Thoracic aorta (tissue), 2 donors: ENCODE measurements at places on chromosomes 5 and 9.

DNA sequence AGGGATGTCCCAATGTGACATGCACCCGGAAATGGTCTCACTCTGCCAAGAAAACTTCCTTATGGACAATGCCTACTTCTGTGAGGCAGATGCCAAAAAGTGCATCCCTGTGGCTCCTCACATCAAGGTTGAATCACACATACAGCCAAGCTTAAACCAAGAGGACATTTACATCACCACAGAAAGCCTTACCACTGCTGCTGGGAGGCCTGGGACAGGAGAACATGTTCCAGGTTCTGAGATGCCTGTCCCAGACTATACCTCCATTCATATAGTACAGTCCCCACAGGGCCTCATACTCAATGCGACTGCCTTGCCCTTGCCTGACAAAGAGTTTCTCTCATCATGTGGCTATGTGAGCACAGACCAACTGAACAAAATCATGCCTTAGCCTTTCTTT lies 37.6 kb upstream of the CCDC152 start:
- no peak for DNase-seq
- H3K4me3 ChIP-seq = no peak overlapping the region
- H3K27me3 ChIP-seq = no peaks in the 10 kb centered on the region
- no peaks in the 10 kb centered on the region for H3K4me1 ChIP-seq
- H3K36me3 ChIP-seq = no peaks in the 10 kb centered on the region

DNA sequence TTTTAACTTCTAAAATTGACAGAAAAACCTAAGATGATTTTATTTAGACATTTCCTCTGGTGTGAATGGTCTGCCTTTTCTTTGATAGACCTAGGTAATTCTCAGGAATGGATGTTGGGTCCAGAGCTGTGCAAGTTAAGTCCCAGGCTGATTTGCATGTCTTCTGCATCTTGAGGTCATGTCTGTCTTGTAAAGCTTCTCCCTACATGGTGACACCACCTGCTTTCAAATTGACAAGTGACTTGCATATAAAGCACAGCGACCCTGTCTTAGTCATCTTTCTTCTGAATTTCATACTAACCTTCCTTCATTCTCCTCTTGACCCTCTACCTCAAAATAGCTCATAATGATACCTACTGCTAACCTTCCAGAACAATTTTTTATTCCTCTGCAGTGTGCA lies 29.2 kb downstream of the OSTF1 start:
- no peaks in the 10 kb centered on the region for H3K4me1 ChIP-seq
- no peak overlapping the region for H3K27ac ChIP-seq
- peaks cover 10% of the 10 kb centered on the region for H3K36me3 ChIP-seq
- H3K27me3 ChIP-seq = no peaks in the 10 kb centered on the region

DNA sequence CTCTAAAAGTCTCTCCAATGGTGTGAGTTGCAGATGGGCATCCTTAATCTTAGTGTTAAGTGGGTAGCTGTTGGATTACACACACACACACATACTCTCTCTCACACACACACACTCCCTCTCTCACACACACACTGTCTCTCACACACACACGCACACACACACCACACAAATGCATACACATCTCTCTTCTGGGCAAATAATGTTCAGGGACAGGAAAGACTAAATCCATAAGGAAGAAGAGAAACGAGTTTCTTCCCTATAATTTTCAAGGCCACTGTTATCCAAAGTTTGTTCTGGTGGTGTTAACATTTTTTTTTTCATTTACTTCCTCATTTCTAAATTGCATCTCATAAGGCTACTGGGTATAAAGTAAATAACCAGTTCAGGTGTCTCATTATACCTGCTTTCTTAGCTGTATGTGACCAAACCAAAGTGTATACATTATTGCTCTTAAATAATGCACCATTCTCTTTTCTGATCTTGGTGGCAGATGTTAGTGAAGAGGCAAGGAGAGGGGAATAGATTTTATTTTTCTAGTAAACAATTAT lies 22.5 kb upstream of the CCNH start:
- H3K4me1 ChIP-seq = no peaks in the 10 kb centered on the region
- DNase-seq = no peak
- H3K27ac ChIP-seq = no peak overlapping the region
- H3K27me3 ChIP-seq = no peaks in the 10 kb centered on the region
- no peaks in the 10 kb centered on the region for H3K36me3 ChIP-seq

- no peaks in the 10 kb centered on the region for H3K36me3 ChIP-seq
- no peaks in the 10 kb centered on the region for H3K27me3 ChIP-seq
These were observed 24.8 kb upstream of the UBAP1 start for GRCh38 chr9:34154057-34154456.

GRCh38 chr9:79152306-79152705 lies 419.5 kb upstream of the TLE4 start:
- no peaks in the 10 kb centered on the region for H3K27me3 ChIP-seq
- H3K36me3 ChIP-seq = no peaks in the 10 kb centered on the region
- no peak overlapping the region for H3K4me3 ChIP-seq
- DNase-seq = no peak
- H3K27ac ChIP-seq = no peak overlapping the region

GRCh38 chr9:128099932-128100491 lies 27.5 kb downstream of the PTGES2 start:
- peaks cover 24% of the 10 kb centered on the region for H3K4me1 ChIP-seq
- DNase-seq = no peak
- H3K4me3 ChIP-seq = peak overlapping the region; percentile 69
- no peaks in the 10 kb centered on the region for H3K27me3 ChIP-seq
- H3K27ac ChIP-seq = peak overlapping the region; percentile 89

GRCh38 chr9:120862452-120862851 lies 14.5 kb downstream of the PHF19 start:
- no peaks in the 10 kb centered on the region for H3K27me3 ChIP-seq
- no peak for DNase-seq
- no peaks in the 10 kb centered on the region for H3K4me1 ChIP-seq
- H3K4me3 ChIP-seq = no peak overlapping the region
- H3K27ac ChIP-seq = no peak overlapping the region
- peaks cover 73% of the 10 kb centered on the region for H3K36me3 ChIP-seq

DNA sequence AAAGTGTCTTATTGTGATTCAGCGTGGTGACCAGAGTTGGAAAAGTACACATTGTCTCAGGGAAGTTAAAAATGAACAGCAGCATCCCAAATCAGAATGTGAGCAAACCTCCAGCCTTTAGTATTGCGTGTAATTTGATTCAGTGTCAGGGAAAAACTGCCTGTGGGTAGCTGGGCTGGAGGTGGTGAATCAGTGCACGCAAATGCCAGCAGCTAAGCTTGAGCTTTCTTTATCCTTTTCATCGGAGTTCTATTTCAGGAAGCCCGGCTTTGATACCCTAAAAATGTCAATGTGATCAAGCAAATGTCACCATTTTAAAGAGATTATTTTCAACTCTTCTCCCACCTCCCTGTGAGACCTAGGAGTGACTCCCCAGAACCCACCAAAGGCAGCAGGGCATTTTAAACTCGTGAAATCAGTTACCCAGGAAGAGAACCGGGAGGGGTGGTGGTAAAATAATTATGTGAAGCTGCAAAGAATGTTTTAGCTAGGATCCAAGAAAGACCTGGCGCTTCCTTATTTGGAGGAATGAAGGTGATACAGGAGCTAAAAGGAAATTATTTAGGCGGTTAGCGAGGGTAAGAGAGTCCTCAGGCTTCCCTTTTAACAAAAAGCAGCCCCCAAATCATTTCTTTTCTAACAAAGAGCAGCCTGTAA lies 25.7 kb upstream of the C5orf47 start:
- no peaks in the 10 kb centered on the region for H3K4me1 ChIP-seq
- DNase-seq = no peak
- H3K36me3 ChIP-seq = no peaks in the 10 kb centered on the region

DNA sequence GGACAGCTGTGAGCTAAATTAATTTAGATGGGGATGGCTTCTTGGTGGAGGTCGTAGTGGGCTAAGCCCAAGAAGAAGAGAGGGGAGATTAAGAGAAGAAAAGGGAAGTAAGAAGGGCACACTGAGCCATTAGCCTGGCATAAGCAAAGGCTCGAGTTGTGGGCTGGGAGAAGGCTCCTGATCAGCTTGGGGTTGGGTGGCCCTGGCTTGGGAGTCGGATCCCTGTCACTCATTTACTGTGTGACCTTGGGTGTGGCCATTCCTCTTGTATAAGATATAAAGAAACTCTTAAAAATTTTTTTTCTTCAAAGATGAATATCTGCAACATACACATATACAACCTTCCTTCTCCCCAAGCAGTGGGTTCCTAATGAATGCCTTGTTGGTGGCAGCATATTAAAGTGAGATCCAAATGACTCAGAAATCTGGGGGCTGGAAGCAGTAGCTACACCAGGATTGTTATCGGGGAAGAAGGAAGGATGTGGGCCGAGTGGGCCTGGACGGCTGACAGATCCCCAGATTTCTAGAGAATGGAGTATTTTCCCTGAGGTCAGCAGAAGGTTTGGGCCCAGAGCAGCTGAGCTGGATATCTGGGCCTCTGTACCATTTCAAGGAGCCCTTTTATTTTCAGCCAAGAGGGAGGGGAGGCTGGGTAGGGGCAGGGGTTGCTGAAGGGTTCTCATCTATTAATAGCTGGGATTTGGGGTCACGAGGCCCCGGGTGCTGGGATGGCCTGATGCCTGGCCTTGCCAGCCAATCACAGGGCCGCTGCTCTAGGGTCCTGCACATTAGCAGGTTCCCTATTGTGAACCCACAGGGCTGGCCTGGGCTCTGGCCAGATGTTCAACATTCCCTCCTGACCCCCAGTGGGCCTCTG lies 52.1 kb downstream of the PPARGC1B start:
- no peaks in the 10 kb centered on the region for H3K36me3 ChIP-seq
- H3K4me1 ChIP-seq = no peaks in the 10 kb centered on the region
- H3K4me3 ChIP-seq = no peak overlapping the region

DNA sequence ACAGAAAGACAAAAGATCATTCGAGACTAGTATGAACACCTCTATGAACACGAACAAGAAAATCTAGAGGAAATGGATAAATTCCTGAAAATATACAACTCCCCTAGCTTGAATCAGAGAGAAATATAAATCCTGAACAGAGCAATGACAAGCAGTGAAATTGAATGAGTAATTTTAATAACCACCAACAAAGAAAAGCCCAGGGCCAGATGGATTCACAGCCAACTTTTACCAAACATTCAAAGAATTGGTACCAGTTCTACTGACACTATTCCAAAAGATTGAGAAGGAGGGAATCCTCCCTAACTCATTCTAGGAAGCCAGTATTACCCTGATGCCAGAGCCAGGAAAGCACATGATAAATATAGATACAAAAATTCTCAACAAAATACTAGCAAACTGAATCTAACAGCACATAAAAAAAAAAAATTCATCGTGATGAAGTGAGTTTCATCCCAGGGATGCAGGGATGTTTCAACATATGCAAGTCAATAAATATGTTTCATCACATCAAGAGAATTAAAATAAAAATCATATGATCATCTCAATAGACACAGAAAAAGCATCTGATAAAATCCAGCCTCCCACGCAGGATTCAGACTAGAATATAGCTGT lies 25.2 kb upstream of the PTGER4 start:
- no peaks in the 10 kb centered on the region for H3K27me3 ChIP-seq
- DNase-seq = no peak
- H3K27ac ChIP-seq = no peak overlapping the region
- H3K4me3 ChIP-seq = no peak overlapping the region
- H3K36me3 ChIP-seq = no peaks in the 10 kb centered on the region

GRCh38 chr9:5040730-5041389 lies 55.8 kb downstream of the JAK2 start:
- H3K27ac ChIP-seq = no peak overlapping the region
- H3K4me3 ChIP-seq = no peak overlapping the region
- no peak for DNase-seq
- peaks cover 16% of the 10 kb centered on the region for H3K4me1 ChIP-seq
- no peaks in the 10 kb centered on the region for H3K27me3 ChIP-seq

DNA sequence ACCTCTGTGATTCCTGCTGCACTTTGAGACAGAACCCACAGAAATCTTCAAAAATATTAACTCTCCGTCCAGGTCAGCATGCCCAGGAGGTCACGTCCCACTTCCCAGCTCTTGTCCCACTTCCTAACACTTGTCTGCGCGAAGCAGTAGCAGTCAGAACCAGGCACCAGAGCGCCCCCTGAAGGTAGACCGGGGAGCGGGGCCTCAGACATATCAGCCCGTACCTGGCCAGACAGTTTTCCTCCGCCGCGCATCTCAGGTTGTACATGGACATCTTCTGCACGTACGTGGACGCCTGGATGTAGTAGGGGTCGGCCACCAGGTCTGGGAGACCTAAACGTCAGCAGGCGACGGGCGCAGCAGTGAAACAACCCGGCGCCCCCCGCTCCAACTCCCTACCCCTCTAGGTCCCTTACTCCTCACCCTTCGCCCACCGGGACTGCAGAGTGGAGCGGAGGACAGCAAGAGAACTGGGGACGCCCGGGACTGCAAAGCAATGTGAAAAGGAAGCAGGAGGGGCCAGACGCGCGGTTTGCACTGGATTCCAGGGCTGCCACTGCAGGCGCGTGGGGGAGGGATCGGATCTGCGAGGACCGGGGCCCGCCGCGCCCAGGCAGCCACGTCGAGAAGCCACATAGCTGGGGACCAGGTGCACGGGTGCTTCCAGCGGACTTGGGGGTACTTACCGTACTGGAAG lies 1.2 kb downstream of the LOX start:
- DNase-seq = peak; percentile 36
- peak overlapping the region; percentile 94 for H3K27ac ChIP-seq
- H3K4me3 ChIP-seq = peak overlapping the region; percentile 86
- peaks cover 13% of the 10 kb centered on the region for H3K4me1 ChIP-seq
- H3K27me3 ChIP-seq = no peaks in the 10 kb centered on the region

DNA sequence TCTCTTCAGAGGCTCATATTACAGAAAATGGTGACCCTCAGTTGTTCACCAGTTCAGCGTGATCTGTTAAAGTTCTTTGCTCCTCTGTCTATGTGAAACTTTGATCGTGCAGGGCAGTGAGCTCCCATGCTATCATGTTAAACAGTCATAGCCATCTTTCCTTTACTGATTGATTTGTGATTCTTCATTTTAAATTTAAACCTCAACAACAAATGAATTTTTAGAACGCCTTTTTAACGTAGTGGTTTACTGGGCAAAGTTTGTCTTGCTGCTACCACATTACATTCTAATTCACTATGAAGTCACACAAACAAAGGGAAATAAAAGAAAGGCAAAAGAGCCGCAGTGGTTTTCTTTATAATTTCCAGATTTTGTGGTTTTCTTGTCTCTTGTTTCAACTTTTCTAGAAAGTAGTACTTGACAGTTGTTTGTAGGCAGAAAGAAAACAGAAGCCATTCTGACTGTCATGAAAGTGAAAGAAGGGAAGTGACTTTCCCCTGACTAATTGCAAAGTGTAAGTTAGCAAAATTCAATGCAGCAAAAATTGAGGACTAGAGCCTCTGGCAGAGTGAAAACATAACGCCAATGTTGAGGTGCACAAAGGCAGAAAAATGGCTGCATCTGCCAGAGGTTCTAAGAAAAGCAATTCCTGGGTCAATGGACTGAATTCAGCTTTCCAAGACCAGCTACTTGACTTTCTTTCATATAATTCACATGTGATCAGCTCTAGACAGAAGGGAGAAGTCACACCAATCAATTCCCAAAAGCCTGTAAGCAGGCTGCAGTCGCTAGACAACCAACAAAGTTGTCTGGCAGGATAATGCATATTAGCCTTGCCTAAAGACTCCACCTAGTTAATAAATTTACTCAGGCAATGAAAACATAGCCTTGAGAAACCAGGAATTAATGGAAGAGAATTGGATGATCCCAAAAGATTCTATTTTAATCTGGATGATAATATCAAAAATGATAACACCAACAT lies 7.1 kb upstream of the IFNA6 start:
- no peaks in the 10 kb centered on the region for H3K4me1 ChIP-seq
- DNase-seq = no peak
- no peak overlapping the region for H3K4me3 ChIP-seq
